ENCODE measurements at places on chromosomes 16 and 17.

- DNase-seq: no peak
These were observed 670.9 kb downstream of the TOX3 start for GRCh38 chr16:51875834-51876600.

- DNase-seq: no peak
These were observed 17.1 kb downstream of the SPIRE2 start for GRCh38 chr16:89845417-89845816.

DNA sequence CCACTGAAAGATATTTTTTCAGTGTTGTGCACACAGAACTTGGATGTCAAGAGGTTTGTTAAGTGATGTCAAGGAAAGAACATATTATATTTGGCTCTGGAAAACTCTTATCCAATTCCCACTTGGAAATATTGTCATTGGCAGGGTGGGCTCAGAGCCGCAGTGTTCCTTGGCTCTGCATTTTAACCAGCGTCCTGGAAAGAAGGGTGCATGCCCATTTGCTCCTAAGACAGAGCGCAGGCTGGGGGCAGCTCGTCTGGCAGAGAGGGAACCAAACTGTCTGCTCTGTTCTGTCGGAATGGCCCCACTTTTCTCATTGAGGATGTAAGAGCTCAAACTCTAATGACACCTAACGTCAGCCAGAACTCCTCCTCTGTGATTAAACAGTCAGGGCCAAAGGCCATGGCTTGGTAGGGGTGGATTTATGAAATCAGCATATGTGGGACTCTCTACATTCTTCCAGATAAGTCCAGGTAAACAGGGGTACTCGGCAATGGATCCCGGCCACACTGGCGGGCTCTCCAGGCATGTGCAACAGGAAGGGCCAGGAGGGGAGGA, 18.0 kb downstream of the SLC47A1 start:
- DNase-seq: no peak

- DNase-seq: no peak
These were observed 39.0 kb downstream of the IQCK start for GRCh38 chr16:19757026-19757425.

DNA sequence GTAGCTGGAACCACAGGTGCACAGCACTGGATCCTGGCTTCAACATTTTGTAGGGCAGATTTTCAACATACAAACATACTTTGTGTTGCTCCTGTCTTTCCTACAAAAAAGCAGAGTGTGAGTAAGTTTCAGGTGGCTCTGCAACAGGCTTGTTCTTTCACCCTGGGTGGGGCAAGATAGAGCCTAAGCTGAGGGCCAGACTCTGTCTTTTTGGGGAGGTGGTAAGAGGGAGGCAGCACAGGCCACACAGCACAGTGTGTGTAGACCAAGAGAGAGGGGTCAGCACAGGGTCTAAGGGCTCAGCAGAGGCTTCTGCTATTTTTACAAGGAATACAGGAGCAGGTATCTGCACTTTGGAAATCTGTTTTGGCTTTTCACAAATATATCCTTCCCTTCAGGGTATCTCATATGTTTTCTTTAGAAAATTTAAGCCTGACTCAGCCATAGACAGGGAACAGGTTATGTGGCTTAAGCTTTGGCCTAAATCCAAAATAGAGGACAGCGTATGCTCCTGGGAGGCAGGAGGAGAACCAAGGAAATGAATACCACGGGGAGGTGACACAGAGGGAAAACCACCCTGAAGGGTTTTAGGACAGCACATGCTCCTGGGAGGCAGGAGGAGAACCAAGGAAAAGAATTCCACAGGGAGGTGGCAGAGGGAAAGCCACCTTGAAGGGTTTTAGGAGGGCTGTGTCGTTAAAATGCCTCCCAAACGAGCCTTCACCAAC, 21.6 kb downstream of the EMC8 start:
- no peak for DNase-seq

DNA sequence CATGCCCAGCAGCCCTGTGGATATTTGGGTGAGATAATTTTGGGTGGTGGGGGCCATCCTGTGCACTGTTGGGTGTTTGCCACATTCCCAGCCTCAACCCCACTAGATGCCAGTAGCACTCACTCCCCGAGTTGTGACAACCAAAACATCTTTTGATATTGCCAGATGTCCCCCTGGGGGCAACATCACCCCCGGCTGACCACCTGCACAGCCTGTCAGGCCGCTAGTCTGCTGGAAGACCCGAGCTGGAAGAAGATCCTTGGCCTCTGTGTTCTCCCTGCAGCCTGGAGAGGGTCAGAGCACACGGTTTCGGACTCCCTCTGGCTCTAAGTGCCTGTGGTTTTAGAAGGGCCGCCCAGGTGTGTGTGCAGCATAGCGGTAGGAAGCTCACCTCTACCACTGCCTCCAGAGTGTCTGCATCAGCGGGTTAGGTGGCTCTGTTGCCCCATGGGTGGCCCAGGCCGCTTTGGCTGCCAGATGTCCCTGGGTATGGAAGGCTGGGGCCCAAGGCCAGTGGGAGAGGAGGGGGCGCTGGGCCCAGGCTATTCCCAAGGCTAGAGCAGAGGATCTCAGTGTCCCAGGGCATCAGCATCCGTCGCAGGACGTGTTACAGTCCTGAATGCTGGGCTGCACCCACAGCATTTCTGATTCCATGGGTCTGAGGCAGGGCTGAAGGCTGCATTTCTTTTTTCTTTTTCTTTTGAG, 195.8 kb upstream of the GSE1 start:
- no peak for DNase-seq

DNA sequence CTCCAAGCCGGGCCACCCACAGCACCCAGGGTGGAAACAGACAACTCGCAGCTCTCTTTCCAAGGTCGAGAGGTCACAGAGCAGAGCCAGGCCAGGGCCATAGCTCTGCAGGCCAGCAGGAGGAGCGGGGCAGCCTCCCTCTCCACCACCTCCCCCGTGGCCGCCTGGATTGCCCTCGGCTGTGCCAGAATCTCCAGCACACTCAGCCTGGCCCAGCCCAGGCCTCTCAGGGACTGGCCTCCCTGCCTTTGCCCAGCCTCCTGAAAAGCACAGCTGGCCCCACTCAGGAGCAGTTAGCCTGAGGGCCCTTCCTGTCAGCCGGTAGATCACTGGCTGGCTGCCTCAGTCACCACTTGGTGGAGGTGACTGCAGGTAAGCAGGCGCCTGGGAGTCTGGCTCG, 85.8 kb upstream of the SEC14L1 start:
- DNase-seq: no peak

DNA sequence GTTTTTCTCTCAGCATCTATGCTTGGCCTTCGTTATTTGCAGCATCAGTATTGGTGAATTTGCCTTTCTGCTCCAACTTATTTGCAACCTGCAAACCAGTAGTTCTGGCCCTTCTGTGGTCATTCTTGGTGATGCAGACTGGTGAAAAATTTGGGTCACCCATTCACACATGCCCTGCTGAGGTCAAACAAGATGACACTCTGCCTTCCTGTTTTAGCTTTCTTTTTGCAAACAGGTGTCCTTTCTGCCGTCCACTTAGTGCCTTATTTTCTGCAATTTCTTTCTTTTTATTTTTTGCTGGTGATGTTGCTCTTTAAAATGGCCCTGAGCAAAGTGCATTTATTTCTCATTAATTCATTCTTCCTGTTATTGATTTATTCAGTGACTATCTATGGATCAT, 31.3 kb downstream of the PLCG2 start:
- DNase-seq: no peak

DNA sequence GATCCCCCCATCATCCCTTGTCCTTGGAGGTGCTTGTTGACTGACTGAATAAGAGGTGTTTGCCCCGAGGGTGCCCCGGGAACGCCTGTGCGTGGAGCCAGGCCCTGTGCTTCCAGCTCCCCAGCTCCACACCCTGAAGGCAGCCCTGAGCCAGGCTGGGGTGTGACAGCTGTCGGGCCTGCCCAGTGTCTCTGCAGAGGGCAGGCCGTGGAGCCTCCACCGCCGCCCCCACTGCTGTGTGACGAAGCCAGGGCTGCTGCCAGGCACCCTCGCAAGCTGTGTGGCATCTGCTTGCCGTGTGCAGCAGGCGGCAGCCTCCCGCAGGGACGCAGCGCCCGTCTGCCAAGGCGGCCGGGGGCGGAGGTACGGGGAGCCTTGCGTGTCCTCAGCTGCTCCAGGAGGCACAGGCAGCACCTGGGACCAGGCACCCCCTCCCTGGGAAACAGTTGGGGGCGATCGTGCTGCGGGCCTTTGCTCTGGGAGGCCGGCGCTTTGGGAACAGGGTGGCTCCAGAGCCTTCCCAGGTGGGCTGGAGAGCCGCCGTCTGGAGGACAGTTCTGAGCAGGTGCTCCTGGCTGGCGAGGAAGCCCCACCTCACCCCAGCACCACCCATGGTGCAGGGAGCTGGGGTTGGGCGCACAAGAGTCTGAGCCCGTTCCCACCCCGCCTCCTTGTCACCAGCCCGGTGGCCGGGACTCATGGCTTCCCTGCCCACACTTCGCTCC, 26.6 kb downstream of the GSE1 start:
- DNase-seq: no peak

GRCh38 chr16:50644245-50644644, 36.9 kb downstream of the SNX20 start:
- no peak for DNase-seq

GRCh38 chr17:77886387-77886728, 72.1 kb upstream of the TNRC6C start:
- DNase-seq: no peak

- DNase-seq: no peak
These were observed 14.8 kb upstream of the PLK1 start for GRCh38 chr16:23663918-23664317.

GRCh38 chr16:31874366-31875111, 932 bp downstream of the ZNF267 start:
- peak; percentile 27 for DNase-seq

DNA sequence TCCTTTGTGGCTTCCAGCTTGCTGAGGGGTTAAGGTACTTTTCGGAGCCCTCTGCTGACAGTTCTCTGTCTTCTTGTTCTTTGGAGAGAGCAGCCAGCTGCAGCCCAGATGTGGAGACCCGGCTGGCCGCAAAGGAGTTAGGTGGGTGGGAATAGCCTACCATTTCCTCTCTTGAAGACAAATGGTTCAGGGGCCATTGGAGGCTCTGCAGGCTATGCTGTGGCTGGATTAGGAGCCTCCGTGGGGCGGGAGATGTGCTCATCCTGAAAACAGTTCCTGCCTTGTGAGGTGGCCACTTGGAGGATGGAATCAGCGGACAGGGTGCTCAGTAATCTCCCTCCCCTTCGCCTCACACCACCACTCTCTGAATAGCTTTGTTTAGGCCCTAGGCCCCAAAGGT, 30.3 kb downstream of the MEOX1 start:
- DNase-seq: no peak

DNA sequence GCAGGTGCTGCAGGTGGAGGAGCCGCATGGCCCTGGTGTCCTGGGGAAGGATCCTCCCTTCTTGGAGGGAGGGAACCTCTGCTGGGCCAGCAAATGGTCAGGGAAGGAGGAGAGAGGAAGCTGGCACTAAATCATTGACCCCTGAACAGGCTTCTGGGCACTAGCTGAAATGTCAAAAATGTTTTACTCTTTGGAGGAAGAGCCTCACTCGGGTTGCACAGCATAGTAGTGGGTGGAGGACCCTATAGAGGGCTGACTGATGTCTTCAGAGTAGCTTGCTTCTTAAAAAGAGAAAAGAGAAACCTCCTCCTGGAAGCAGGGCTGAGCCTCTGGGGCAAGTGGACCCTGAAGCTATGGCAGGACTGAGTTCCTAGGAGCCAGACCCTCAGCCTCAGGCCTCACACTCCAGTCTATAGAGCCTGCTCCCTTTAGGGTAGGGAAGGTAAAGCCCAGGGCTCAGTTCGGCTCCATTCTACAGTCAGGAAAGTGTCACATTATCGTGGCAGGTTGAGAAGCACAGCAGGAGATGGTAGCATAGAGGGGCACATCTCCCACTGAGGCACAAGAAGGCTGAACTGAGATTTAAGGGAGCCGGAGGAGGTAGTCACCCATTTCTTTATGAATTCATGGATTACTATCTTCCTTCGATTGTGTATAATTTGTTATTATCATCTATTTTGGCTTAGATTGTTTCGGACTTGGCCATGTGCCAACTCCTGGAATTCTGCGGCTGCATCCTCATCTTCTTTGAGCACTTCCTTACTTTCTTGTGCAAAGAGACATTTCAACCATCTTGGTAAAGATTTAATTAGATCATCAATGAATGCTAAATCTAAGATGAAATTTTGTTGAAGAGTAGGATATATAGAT, 7.3 kb upstream of the CUEDC1 start:
- no peak for DNase-seq

- no peak for DNase-seq
These were observed 11.8 kb downstream of the PEMT start for GRCh38 chr17:17579691-17580090.

DNA sequence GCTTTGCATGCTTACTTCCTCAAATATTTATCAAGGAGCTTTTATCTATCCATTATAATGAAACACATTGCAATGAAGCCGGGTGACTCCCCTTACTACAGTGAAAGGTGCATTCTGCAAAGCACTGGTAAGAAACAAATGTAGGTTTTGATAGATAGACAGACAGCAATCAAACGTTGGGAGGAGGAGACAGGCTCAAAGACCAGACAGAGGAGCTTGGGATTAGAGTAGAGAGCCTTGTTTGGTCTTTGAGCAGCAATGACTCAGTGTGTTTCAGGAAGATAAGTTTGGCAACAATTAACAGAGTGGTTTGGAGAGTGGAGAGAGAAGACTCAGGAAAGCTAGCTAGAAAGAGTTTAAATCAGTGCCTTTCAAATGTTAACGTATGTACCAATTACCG, 68.8 kb downstream of the ZNF18 start:
- DNase-seq: no peak

DNA sequence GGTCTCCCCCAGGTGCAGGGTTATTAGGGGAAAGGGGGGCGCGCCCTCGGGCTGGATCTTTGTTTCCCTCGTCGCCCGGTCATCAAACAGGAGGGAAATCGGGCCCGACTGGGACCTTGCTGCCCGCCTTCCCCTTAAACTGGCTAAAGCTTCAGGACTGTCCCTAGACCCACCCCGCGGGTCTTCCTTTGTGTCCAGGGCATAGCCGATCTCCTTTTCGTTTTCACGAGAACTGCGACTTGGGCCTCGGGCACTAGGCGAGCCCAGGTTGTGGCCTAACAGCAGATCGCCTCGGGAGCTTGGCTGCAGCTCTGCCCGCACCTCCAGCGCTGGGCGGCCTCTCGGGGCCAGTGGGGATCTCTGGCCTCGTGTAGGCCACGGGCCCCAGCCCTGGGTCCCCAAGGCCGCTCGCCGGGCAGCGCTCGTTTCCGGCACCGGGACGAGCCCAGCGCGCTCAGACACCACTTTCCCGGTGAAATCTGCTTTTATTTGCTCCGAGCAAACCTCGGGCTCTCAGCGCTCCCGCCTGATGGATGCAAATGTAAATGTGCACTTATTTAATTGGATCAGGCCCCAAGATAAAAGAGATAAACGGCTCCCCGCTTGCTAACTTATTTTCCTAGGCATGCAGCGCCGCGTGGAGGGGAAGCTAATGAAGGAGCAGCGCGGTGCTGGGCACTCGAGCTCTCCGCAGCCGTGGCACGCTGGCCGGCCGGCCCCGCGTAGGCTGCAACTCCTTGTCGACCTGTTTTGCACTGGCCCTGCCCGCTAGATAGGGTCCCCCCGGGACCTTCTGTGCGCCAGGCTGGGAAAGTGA, 7.8 kb downstream of the IRX5 start:
- DNase-seq: peak; percentile 37

GRCh38 chr16:22278441-22279230, 18.6 kb upstream of the POLR3E start:
- DNase-seq: no peak

GRCh38 chr16:4814542-4815173, 12.2 kb upstream of the ROGDI start:
- no peak for DNase-seq

All from muscle of arm (tissue), 14 donors.